Hematopoietic multipotent progenitor cell treated with erythropoietin and hydrocortisone succinate and interleukin-3 and kit ligand, for 4 days (in vitro differentiated cells): ENCODE measurements at places on chromosomes 4 and X.

DNA sequence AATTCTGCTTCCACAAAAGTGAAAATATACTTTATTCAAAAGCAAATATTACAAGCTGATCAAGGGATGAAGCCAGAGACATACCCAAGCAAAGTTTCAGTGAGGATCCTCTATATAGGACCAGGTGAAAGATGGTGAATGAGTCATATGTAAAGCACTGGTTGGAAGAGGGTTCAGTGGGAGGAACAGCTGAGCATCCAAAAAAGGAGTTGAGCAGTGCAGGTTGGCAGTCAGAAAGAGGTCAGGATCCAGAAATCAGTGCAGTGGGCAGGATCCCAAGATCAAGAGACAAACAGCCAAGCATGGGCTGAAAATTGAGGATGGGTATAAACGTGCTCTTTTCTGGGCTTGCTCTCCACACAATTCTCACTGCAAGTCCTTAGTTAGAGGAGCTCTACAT lies 30.3 kb downstream of the OTC start:
- DNase-seq, result no peak

DNA sequence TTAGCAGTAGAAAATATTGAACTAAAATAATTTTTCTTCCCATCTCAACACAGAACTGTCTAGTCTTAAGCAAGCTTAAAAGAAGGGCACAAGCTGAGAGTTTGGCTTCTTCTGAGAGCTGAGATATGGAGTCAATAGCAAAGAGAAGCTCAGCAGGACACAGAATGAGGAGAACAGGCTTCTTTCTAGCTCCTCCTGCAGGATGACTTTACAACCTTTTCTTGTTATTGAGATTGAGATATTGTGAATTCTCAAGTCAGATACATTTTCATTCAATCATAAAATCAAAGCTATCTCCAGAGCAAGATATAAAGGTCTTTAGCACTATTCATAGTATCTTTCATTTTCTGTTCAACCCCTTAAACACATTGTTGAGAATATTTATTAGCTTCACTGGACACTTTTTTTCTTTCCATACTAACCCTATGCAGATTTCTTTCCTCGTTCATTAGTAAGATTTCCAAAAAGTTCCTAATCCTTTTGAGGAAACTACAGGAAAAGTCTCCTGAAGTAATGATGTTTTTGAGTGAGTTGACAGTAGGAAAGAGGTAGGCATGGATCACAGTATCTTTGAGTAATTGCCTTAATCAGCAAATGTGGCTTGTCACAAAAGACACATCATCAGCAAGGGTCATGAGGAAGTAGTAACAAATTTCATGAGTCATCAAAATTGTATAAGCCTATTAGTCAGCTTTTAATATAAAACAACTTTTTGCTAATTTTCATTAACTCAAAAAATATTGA lies 17.8 kb upstream of the CXCL3 start:
- peak; percentile 80 for DNase-seq

DNA sequence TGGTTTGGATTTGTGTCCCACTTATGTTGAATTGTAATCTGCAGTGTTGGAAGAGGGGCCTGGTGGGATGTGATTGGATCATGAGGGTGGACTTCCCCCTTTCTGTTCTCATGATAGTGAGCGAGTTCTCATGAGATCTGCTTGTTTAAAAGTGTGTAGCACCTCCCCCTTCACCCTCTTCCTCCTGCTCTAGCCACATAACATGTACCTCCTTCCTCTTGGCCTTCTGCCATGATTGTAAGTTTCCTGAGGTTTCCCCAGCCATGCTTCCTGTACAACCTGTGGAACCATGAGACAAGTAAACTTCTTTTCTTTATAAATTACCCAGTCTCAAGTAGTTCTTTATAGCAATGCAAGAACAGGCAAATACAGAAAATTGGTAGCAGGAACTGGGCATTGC lies 138.7 kb downstream of the INPP4B start:
- peak; percentile 65 for DNase-seq

DNA sequence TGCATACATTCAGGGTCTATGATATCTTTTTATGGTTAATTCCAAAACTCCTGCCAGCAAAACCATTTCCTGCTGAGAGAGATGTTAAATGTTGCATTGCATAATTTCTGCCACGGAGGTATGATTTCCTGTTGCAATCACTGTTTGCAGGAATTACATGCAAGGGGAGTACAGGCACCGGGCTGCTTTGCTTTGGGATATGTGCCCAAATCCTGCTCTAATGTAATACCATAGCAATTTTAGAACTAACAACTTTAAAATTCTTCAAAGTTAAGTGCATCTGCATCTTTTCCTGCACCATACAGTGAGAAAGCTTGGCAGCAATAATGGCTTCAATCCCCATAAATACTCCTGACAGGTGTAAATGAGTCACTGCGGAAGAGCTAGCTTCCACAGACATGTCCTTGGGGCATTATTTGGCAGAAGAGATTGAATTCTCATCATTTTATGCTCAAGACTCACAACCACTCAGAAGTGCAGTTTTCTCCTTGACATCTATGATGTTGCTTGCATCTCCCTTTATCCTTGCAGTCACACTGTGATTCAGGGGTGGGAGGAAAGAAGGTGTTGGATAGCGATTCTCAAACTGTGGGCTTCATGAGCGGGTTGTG lies 29.6 kb downstream of the TRIM2 start:
- DNase-seq, result no peak

DNA sequence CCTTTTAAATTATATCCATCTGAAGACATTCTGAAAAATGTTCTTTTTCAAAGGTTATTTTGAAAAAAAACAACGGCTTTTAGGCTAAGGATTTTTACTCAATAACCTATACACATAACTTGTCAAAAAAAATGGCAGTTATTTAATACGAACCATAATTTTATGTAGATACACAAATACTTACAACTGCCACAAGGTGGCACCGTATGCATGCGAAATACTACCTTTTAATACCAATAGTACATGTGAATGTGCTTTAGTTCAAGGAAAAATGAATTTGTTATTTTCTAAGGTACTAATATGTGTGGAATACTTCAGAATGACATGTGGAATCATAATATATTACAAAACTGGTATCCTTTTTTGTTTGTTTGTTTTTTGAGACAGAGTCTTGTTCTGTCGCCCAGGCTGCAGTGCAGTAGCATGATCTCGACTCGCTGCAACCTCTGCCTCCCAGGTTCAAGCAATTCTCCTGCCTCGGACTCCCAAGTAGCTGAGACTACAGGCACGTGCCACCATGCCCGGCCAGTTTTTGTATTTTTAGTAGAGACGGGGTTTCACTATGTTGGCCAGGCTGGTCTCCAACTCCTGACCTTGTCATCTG lies 4.6 kb upstream of the MAD2L1 start:
- DNase-seq, result peak; percentile 86

GRCh38 chrX:105803891-105804290 lies 18.4 kb upstream of the NRK start:
- DNase-seq, result no peak
